Naive thymus-derived CD8-positive, alpha-beta T cell (primary cell): ENCODE measurements at places on chromosomes 3 and 15.

DNA sequence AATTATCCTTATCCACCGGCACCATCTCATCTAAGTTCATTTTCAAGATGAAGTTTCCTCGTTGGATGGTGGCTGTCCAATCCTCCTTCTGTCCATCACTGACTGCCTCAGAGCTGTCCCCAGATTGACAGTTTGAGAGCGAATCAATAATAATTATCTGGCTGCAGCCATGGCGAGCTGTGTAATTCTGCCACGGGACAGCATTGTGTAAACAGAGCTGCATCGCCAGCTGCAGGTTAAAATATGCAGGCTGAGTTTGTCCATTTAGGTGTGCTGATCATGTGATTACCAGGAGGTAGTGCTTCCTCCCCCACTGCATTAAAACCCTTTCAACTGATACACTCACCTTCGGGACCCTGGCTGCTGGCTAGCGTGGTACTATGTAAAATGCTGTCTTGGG is 461.9 kb upstream of the ONECUT1 start:
- no peak for DNase-seq

GRCh38 chr3:25476639-25477038 is 48.6 kb downstream of the RARB start:
- DNase-seq, result no peak

DNA sequence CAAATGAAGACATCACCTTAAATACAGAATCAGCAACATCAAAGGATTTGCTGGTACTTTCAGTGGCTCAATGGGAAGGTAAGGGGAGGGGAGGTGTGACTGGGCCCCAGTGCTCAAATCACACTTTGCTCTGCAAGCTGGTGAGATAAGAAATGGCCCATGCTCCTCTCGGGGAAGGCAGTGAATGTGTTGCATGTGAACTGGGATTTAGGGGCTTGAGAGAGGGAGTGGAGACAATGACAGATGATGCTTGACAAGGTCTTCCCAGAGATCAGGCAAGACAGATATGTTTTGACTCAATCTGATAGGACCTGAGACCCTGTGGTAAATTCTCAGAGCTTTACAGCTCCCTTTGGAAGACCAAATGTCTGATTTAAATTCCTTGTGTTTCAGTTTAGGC is 233.0 kb upstream of the PROK2 start:
- no peak for DNase-seq

DNA sequence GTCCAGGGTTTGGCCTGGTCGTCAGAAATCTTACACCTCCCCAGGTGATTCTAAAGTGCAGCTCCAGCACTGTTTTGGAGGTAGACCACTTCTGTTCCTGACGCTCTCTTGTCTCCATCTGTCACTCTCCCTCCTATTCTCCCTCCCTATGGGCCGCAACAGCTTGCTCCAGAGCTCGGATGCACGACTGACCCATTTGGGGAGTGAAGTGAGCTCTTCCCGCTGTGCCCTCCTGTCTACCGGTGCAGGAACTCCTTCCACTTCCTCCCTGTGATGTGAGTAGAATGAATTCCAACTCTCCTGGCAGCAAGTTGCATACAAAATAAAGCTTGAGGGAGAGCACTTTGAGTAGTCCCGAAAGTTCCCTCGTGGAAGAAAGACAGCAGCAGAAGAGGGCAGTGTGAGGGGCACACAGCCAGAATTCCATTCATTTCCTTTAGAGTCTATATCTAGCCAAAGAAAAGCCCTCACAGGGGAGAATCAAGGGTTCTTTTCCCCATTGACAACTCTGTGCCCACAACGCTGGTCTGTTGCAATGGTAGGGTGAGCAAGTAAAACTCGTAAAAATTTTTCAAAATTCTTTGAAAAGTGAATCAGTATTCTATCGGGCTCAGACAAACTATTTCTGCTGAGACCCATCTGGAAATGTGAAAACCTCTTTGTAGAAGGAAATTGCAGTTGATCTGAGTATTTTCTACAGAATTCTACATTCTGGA is 39.9 kb upstream of the BDH1 start:
- no peak for DNase-seq

- no peak for DNase-seq
These were observed 18.9 kb upstream of the ALCAM start for GRCh38 chr3:105347625-105348302.

DNA sequence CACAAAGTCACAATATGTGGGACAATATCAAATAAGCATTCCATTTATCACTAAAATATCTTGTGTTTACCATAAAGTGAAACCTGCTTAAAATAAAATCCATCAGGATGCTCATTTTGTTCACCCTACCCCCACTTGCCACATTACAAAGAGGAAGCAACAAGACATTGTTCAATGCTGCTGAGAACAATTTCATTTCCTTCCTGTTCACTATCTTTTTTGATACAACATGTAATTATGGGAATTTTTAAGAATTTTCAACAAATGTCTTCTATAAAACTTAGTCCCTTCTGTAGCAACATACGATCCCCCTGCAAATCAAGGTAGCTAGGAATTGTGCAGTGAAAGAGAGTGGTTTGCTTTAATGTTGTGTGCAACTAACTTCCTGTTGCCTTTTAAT is 34.9 kb upstream of the GPR160 start:
- DNase-seq, result no peak

DNA sequence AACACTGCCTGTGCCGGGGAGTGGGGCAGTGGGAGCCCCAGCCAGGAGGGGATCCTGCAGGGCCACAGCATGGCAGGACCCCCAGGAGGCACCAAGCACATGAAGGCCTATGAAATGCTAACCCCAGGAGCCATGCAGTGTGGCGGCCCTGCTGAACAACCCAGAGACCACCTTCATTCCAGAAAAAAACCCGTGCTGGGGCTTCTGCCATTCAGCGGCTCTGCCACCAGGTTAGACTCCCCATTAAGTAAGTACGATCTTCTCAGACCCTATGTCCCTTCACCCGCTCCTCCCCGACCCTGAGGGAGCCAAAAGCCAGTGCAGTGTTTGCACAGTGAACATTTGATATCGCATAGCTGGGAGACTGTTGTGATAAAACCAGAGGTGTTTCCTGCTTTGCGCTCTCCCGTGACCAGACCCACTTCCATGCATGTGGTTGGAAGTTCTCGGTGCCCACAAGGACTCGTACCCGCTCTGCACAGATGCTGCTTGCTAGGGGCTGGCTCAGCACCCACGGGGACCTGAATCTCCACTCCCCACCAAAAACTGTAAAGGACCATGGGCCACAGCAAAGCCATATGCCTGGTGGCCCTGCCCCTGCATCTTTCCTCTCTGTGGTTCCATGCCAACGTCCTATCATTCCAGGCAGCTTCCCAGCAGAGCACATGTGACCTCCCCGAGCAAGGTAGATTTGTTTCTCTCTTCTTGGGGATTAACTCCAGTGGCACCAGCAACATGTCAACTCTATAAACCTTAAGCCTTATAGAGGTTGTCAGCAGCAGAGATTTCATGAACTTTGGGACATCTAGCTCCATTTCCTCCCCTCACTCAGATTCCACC is 5.3 kb downstream of the PLA2G4D start:
- DNase-seq, result no peak
